ENCODE measurements at places on chromosomes 16 and 17.

- DNase-seq: no peak
Observed at GRCh38 chr17:50469671-50470305, 1.1 kb upstream of the CHAD start.

GRCh38 chr17:64209983-64210382, 53.1 kb downstream of the TEX2 start:
- no peak for DNase-seq

- DNase-seq: no peak
Observed at GRCh38 chr16:85975451-85975981, 76.6 kb downstream of the IRF8 start.

GRCh38 chr17:75557075-75557851, 30.3 kb upstream of the MYO15B start:
- DNase-seq: no peak

- peak; percentile 26 for DNase-seq
Observed at GRCh38 chr17:65163990-65164495, 26.9 kb downstream of the RGS9 start.

GRCh38 chr17:8227238-8227581, 16.8 kb upstream of the AURKB start:
- peak; percentile 62 for DNase-seq

GRCh38 chr16:58793366-58793765, 59.2 kb upstream of the GOT2 start:
- DNase-seq: no peak

DNA sequence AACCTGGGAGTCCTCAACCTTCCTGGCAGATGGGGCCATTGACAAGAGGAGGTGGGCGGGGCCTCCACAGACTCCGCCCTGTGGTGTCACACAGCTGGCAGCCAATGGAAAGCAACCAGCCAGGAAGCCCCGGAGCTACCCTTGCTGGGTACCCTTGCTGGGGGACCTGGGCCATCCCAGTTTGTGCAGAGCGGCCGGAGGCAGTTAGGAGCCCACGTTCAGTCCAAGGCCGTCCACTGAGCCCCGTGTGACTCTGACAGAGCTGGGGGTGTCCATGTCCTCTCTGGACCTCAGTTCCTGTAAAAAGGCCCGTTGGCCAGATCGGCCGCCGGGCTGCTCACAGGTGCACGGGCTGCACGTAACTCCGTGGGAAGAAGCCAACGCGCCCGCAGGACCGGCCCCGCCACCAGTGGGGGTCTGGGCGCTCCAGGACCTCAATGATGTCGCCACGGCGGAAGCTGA, 17.1 kb upstream of the FAM83G start:
- DNase-seq: no peak

DNA sequence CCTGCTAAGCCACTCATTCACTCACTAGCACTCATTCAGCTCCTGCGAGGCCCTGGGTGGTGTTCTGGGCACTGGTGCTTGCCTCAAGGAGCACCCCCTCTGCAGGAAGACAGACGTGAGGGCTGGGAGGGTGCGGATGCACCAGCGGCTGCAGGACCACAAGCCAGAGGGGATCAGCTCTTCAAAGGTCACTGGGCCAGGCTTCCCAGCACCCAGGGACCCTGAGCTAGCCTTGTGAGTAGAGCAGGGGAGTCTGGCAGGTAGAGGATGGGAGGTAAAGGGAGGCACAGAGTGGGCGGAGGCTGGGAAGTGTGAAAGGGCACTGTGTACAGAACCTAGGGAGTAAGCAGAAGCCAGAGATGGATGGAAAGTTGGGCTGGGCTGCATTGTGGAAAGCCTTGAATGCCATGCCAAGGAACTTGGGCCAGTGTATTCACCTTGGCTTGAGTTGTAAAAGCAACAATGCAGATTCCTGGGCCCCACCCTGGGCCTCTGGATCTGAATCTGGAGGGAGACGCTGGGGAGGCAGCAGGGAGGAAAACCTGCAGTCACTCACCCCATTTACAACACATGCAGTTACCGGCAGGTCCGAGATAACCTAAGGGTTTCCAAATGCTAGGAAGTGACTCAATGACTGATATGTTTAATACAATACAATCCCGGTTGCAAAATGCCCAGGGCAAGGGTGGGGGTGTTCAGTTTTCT, 1.7 kb downstream of the IL4R start:
- peak; percentile 31 for DNase-seq

DNA sequence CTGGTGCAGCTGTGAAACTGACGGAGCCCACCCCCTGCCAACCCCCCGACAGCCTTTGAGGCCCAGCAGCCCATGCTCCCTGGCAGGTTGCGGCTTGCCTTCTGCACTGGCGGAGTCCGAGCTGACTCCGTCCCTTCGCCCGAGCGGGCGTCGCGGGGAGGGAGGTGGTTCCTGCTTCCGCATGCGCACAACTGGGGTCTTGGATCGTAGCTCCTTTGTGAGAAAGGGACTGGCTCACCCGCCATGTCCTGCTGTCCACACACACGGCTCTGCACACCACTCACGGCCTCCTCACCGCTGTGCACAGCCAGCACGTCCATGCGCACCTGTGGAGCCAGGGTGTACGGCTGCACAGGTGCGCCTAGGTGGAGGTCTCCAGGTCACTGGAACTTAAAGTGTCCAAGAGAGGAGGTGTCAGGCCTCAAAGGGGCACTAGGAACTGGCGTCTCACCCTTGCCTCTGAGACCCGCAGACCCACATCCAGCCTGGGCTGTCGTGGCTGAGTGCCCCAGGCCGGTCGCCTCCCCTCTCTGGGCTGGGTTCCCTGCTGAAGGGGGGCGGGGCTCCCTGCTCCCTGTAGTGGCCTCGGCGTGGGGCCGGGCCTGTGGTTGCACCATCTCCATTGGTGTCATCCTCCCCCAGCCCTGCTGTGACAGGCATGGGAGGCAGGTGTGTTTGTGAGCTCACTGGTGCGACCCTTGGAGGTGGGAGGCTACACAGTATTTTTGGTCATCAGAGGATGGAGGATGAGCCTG, 45.3 kb downstream of the JPH3 start:
- DNase-seq: no peak

DNA sequence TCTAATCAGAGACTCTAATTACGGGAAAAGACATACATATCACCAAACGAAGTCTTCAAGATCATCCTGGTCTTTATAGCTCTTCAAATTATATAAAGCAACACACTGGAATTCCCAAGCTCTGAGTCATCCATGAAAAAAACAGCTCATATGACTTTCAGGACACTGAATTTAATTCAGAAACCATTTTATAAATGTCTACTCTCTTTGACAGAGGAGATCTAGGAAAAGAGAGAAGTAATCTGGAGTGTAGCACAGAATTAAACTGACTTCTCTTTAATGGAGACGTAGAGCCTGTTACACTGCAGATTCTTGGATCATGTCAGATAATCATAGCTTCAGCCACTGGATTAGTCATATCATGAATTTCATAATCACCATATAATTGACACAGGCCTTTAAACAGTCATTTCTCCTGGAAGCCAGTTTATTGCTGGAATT, 86.8 kb upstream of the WSB1 start:
- DNase-seq: no peak

DNA sequence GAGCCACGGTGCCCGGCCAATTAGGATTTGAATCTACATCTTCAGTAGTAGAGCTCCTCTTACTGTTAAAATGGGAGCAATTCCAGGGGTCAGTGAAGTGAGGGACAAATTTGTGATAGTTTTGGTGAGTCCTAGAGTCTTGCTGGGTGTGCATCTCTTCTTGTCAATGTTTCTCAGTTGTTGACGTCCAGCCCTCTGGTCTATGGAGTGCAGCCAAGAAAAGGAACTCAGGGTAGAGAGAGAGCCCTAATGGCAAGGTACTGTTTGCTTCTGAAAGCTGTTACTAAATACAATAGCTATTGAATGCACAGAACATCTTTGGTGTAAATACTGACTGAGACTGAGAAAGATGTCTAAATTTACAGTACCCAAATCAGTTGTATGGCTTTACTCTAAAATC, 282.5 kb upstream of the SALL1 start:
- DNase-seq: no peak

- DNase-seq: no peak
Observed at GRCh38 chr16:9921997-9922396, 260.2 kb downstream of the GRIN2A start.

- no peak for DNase-seq
Observed at GRCh38 chr17:83006515-83007455, 72.6 kb upstream of the METRNL start.

DNA sequence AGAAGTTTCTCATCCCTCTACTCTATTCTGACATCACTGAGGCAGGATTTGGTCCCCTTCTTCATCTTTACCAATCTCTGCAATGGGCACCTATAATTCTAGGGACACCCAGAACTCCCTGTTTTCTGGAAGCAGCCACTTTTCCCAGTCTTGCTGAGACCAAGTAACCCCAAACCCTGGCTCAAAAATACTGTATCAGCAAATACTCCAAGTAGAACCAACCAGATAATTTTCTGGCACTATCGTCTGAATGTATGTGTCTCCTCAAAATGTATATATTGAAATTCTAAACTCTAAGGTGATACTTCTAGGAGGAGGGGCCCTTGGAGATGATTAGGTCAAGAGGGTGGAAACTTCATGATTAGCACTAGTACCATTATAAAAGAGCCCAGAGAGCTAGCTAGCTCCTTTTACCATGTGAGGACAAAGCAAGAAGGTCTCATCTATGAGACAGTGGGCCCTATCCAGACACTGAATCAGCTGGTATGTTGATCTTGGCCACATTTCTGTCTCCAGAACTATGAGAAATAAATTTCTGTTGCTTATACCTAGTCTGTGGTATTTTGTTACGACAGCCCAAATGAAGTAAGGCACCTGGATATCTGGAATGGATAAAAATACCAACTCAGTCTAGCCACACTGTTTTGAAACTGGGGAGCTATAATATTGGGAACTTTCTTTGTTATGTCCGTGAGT, 464.4 kb downstream of the CDH11 start:
- DNase-seq: no peak

DNA sequence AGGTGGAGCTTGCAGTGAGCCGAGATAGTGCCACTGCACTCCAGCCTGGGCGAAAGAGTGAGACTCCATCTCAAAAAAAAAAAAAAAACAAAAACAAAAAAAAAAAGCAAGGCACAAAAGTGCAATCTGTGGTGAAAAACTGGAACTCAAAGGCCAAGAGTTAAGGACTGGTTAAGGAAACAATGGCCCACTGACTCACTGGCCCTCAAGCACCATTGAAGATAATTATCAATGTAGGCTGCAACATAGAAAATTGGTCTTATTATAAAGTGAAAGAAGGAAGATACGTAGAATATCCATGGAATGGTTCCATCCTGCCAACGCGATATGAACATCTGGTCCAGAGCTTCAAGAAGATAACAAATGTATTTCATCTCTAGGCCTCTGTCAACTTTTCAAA, 444.2 kb downstream of the SOX9 start:
- no peak for DNase-seq

DNA sequence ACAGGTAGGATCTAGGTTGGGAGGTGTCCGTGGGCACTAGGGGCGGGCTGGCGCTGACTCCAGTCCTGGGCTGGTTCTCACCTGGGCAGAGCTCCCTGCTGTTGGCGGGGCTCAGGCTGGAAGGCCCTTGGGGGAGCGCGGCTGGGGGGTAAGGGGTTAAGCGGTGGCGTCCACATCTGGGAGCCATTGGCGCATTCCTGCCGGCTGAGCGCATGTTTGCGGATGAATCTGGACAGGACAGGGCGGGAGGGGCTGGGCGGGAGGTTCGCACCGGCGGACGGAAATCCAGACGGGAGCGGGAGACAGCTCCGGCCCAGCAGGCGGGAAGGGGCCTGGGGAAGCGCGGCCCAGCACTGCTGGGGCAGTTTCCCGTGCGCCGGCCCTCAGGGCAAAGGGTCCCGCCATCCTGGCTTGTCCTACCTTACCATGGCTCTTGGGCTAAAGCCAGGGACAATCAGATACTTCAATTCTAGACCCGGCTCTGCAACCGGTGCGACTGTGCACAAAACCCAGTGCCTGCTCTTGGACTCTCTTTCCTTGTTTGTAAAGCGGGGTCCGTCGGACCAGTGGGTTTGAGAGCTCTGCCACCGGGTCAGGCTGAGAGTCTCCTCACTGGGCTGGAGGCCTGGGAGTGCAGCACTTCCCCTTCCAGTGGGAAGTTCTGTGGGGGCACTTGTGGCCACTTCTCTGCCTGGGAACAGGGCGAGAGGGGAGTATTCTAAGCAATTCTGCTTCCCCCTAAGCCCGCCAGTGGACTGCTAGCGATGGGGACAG, 7.8 kb downstream of the RARA start:
- no peak for DNase-seq

DNA sequence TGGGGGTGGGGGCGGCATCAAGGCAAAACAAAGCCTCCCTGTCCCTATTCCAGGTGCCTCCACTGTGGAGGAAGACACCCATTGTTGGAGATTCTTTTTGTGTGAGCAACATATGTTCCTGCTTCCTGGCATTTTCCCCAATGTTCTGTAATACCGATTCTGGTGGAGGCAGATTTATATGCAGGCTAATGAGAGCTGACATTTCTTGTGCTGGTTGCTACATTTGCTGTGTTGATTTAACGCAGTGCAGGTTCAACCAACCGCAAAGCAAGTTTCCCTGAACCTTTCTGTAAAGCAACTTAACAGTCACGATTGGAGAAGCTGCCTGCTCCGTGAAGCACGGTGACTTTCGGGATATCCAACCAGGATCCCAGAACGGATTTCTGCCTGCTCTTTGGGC, 260.5 kb downstream of the CBLN1 start:
- no peak for DNase-seq

DNA sequence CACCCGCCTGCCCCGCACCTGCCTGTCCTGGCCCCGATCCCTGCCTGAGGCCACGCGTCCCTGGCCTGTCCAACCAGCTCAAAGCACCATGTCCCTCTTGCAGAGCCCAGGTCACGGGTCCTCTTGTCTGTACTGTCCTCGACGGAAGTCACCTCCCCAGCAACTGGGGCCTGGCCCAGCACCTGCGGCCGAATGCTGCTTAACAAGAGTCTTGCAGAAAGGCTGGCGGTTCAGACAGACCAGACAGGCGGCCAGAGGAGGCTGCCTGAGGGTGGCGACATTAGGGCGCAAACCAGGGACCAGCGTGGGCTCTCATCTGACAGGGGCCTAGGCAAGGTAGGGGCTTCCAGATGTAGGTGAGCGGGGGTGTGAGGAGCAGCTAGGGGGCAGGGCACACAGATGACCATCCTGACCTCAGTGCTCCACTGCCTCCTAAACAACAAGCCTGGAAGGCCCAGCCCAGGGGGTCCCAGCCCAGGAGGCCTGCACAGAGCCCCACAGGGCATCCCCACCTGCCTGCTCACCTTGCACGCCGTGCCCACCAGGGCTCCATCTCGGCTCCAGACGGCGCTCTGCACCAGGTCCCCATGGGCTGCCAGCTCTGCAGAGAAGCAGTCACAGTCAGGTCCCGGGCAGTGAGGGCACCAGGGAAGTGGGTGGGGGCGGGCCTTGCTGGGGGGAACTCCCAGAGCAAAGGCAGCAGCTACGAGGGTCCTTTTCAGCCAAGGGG, 11.3 kb downstream of the CORO7 start:
- no peak for DNase-seq
